ENCODE measurements at places on chromosomes 7 and 10. TPM values are rescaled to one million over a fixed set of nuclear protein-coding genes. Genes with fewer than 3 reads are reported as not detected.

The SHTN1 gene
- total RNA-seq, result 10.0 TPM

DNA sequence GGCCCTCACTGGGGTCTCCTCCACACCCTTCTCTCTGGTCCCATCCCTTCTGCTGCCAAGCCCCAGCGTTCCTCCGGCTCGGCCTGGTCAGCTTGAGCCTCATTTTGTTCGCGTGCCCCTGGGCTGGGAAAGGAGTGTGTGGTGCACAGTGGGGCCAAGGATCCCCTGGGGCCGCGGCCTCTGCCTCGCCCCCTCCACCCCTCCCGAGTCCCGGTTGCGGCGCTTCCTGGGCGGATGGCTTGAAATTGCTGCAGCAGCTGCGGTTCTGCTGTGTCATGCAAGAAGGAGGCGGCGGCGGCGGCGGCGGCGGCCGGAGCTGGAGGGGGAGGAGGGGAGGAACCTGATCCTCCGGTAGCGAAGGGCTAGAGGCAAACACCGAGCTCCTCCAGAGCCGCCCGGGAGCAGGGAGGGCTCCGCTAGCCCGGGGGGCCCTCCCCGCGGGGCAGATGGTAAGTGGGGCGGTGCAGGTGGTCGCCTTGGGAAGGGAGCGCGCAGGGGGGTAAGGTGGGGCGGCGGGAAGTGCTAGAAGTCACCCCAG, 217.8 kb upstream of the MKLN1 start:
- DNase-seq, result peak; percentile 52

- peak; percentile 72 for DNase-seq
Measured at GRCh38 chr7:95434557-95435421, at the start of gene PON2. Gene PON2, minus strand, starts transcription at chr7:95435028. Its CDS starts 77 bp downstream, at chr7:95434951.

GRCh38 chr10:59346321-59346720, 16.0 kb downstream of the FAM13C start:
- no peak for DNase-seq

The OR13A1 gene
- total RNA-seq, result not detected

DNA sequence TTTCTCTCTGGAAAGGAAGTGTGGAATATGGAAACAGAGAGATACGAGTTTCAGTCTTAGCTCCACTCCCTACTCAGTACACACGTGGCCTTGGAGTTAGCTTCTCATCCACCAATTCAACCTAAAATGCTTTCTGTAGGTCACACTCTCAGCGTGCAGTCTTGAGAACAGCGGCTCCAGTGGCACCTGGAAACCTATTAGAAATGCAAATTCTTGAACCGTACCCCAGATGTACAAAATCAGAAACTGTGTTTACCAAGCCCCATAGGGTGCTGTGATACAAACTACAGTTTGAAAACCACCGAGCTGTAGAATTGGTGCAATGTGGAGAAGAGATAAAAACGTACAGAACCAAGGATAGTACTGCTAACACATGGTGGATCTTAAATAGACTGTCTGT, 91.1 kb upstream of the SP4 start:
- no peak for DNase-seq

The CAV1 gene
- 3.7 TPM for total RNA-seq

DNA sequence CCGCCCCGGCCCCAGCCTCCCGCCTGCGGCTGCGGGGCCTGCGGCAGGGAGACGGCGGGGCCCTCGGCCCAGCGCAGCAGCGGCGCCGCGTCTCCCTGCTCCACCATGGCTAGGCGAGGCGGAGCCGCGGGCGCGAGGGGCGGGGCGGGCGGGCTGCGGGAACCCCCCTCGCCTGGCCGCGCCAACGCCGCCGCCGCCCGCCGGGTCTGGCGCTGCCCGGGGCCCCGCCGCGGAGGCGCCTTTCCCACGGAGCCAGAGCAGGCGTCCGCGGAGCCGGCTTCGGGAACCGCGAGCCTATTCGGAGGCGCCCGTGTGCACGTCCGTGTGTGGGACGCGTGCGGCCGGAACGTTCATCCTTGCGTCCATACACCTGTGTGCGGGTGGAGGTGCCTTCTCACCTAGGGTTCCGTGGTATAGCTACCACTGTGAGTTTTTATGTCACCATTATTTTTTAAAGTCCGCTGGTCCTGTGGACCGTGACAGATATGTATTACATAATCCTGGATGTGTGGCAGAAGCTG, at the start of gene DENND11:
DENND11 (minus strand) TSS at position 120 of the 521 bp plus-strand sequence; CDS start at position 107, 13 bp downstream.
- DNase-seq, result peak; percentile 33

DNA sequence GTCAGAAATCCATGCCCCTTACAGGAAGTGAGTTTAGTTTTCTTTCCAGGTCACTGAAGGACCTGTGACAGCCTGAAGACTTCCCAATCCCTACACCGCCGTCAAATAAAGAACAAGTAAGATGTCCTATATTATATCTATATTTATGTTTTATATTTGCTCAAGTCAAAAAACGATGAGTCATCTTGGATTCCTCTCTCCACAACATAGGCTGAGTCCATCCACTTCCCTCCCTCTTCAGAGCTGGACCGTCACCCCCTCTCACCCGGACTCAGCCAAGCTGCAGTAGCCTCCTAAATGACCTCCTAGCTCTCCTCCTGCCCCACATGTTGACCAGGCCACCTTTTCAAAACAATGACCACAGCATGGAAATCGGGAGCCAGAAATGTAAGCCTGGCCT, 53.5 kb downstream of the GLI3 start:
- no peak for DNase-seq

DNA sequence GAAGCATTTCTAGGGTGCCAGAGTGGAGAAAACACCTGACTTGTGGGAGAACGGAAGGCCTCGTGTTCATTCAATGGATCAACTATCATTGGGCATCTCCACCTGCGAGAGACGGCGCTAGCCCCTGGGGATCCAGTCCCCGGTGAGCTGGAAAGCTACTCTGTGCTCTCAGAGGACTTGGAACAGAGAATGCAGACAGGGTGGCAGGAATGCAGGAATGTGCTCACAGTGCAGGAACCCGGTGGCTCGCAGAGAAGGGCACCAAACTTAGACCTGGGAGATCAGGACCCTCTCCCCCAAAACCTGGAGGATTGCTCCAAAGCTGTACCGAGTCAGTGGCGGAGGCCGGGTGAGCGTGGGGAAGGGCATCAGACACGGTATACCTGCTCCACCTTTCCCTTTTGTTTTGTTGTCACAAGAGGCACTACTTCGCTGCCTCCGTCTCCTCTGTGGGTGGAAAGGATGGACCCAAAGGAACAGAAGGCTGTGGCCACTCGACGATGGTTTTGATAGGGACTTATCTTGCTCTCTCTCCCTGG, 569.0 kb upstream of the C7orf33 start:
- no peak for DNase-seq

DNA sequence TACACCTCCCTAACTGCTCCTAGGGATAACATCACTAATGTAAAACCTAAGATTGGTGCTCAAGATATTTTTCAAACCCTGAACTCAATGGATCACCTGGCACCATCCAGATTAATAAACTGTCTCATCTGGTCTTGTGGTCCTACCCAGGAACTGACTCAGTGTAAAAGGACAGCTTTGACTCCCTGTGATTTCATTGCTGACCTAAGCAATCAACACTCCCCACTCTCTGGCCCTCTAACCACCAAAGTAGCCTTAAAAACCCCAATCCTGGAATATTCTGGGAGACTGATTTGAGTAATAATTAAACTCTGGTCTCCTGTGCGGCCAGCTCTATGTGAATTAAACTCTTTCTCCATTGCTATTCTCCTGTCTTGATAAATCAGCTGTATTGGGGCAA, 6.2 kb upstream of the USP54 start:
- no peak for DNase-seq

DNA sequence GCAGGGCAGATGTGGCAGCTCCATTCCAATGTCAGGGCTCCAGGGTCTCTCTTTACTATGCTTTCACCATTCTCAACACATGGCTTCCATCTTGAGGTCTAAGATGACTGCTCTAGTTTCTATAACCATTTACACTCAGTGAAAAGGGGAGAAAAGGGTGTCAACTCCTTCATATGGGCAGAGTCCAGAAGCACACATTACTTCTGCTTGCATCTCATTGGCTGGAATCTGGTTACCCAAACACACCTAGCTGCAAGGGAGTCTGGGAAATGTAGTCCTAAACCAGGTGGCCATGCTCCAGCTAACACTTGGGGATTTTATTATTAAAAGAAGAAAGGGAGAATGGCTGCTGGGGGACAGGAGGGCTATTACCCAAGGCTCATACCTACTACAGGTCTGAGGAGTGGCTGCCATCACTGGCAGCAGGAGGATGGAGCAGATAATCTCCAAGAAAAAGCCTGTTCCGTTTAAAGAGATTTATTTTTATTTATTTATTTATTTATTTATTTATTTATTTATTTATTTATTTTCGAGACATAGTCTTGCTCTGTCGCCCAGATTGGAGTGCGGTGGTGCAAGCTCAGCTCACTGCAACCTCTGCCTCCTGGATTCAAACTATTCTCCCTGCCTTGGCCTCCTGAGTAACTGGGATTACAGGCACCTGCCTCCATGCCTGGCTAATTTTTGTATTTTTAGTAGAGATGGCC, 29.1 kb upstream of the LBX1 start:
- DNase-seq, result no peak

- no peak for DNase-seq
Measured at GRCh38 chr7:41219276-41219675, 483.6 kb downstream of the INHBA start.

The HIPK2 gene
- total RNA-seq, result 61.5 TPM

GRCh38 chr10:62130948-62131347, 137.7 kb downstream of the RTKN2 start:
- DNase-seq, result no peak

DNA sequence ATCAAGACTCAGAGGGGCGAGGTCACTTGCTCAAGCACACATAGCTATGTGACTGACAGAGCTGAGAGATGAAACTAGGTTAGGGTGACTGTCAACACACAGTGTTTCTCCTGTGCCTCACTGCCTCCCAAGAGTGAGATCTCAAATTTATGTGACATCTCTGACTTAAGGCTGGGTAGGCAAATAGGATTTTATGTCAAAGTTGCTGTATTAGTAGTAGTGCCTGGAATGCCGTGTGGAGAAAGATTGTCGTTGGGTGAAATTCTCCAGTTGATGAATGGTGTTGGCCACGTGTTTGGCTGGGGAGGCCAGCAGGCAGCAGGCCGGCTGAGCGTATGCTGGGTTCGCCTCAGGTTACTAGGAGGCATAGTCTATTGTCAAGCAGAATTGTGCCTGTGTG, 148.3 kb upstream of the BMPER start:
- no peak for DNase-seq

The ELN gene
- 0.41 TPM for total RNA-seq

DNA sequence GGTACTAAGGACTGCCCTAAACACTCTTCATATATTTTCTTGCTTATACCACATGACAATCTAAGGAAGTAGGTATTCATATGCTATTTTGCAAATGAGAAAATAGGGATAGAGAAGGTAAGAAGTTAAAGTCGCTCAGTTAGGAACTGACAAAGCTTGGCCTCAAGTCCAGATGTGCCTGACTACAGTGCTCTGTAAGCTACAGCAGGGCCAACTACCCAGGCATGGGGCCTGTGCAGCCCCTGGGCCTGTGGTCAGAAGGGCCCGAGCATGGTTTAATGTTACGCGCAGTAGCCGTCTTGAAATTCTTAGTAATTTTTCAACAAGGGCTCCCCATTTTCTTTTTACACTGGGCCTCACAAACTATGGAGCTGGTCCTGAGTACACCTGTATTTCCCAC, 146.2 kb downstream of the GLI3 start:
- DNase-seq, result no peak

DNA sequence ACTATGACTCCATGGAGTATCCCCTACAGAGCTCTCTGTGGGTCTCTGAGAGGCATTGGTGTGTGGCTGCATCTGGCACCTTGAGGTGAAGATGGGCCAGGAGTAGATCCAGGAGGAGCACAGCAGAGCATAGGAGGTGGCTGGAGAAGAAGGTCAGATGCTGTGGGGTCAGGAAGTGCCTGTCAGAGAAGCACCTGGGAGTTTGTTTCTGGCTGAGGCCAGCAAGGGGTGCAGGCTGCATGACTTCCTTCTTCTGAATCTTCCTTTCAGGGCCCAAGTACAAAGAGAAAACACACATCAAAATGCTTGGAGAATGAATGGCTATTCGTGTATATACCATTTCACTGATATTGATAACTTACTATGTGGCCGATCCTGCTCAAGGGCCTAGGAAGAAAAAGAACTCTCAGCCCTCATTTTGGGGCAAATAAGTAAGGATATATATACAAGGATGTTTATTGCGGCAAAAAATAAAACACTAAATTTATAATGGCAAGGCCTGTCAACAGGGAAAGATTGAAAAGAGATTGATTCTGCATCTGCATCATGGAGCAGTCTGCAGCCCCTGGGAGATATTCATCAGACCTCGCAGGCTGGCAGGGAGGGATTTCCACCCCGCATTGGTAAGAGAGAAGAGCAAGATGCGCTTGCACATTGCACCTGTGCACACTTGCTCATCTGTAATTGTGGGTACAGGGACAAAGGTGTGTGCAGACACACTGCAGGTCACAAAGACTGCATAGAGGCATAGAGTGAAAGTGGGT, 39.2 kb downstream of the PTPRE start:
- DNase-seq, result no peak

GRCh38 chr7:44755698-44756627, 7.3 kb downstream of the ZMIZ2 start:
- DNase-seq, result no peak

DNA sequence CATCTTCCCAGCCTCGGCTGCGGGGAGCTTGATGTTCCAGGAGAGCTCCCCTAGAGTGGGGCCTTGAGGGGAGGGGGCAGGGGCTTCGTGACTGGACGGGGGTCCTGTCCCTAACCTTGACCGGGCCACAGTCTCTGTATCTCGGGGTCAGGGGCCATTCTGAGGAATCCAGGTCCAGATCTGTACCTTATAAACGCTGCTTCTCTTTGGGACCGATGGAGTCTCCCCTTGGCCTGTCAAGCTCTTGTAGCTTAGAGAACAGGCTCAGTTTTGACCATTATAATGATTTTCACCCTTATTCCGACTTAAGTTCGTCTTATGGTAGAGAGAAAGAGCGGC, 831 bp downstream of the ZKSCAN5 start:
- no peak for DNase-seq

- no peak for DNase-seq
Measured at GRCh38 chr10:114713525-114714090, 55.5 kb upstream of the ABLIM1 start.

DNA sequence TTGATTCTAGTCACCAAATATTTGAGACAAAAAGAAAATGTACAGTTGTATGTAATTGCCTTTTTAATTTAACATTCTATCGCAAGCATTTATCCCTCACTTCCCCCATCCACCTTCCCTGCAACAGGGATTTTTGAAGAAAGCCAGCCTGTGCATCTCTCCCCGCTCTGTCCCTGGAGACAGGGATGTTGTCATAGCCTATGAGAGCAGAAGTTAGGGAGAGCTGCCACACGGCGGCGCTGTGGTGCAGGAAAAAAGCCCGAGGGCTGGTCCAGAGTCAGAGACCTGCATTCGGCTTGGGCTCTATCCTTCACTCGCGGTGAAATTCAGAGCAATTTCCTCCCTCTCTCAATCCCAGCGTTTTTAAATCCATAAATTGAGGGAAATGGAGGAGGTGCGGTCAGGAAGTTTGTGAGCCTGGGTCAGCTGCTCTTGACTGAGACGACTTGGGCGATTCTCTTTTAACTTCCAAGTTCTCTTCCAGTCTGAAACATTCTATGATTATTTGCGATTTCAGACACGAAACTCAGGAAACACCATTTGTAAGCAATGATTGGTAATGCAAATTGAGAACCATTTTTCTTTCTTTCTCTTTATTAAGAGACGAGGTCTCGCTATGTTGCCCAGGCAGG, 17.5 kb downstream of the HKDC1 start:
- peak; percentile 97 for DNase-seq

The LIPF gene
- not detected for total RNA-seq

The TFPI2 gene
- 0.84 TPM for total RNA-seq

- DNase-seq, result no peak
Measured at GRCh38 chr10:115974816-115975430, 298.1 kb downstream of the GFRA1 start.
